ENCODE measurements at places on chromosomes 4 and X. TPM values are rescaled to one million over a fixed set of nuclear protein-coding genes. Genes with fewer than 3 reads are reported as not detected.

DSPP gene
- total RNA-seq, result not detected

SPANXN4 gene
- total RNA-seq, result not detected

IL1RAPL2 gene
- 0.25 TPM for total RNA-seq

NDST4 gene
- not detected for total RNA-seq

DCAF8L2 gene
- total RNA-seq, result not detected

CT45A3 gene
- total RNA-seq, result not detected

MAGEC2 gene
- total RNA-seq, result not detected

CENPVL2 gene
- not detected for total RNA-seq

CCDC160 gene
- not detected for total RNA-seq

TLR1 gene
- 10.3 TPM for total RNA-seq

ENPP6 gene
- 0.98 TPM for total RNA-seq

RASSF6 gene
- 16.9 TPM for total RNA-seq

MAGEA9B gene
- total RNA-seq, result not detected
